ENCODE measurements at places on chromosomes 4 and X.

GRCh38 chr4:155822572-155822971 is 43.5 kb downstream of the ASIC5 start:
- no peak for DNase-seq

DNA sequence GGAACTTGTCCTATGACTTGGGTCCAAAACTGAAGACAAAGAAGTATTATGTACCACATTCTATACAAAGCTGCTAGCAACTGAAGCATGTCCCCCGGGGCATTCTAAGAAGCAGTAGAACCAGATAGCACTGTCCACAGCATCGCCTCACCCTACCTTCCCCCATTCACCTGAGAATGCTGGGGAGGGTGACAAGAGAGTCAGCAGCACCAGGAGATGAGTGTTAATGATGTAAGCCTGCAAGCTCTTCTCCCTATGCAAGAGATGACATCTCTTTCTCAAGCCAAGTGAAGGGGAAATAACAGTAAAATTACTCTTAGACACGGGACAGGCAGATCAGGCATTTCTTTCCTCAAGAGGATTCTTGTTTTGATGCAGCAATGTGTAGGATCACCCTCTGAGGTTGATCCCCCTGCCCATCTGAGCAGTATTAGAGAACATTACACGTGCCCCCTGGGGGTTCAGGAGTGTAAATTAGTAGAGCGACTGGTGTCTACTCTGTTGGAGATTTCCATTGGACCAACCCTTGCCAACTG is 13.9 kb upstream of the TLR1 start:
- DNase-seq: no peak

GRCh38 chr4:107845681-107846080 is 20.9 kb downstream of the SGMS2 start:
- no peak for DNase-seq

- no peak for DNase-seq
Observed at GRCh38 chrX:17596546-17597205, 140.6 kb upstream of the SCML1 start.

- no peak for DNase-seq
Observed at GRCh38 chrX:125005863-125006262, 313.8 kb upstream of the TEX13C start.

- DNase-seq: no peak
Observed at GRCh38 chr4:168813890-168814289, 196.2 kb downstream of the CBR4 start.

DNA sequence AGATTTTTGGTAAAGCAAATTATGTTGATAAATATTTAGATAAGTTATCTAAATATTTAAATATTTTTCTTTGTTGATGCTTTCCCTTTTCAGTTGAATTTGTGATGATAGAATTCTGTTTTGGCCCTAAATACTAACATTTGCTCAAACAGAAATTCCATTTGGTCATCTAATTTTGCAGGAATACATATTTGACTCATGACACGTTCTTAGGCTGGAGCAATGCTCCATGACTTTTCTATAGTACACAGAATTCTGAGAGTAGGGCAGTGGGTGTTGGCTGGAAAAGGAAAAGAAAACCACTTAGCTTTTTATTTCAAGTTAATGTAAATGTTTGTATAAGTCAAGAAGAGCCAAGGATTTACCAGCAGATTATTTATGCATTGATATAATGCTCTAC is 58.6 kb upstream of the GK2 start:
- DNase-seq: no peak

DNA sequence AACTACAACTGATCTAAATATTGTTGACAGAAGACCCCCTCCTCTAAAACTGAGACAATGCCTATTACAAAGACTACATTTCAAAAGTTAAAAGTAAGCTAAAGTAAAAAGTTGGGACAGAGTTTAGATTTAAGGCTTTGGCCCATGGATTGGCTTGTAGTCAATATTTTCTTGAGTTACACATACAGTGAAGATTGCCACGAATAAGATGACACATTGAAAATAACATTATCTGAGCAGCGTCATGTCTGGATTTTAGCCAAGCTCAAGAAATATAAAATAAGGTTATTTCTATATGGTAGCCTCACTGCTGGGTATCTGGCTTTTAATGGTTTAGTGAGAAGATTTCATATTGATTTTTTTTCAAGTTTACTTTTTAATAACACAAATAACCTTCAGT is 266.2 kb upstream of the LDB2 start:
- no peak for DNase-seq

- no peak for DNase-seq
Observed at GRCh38 chrX:139692908-139693307, 15.1 kb downstream of the MCF2 start.

GRCh38 chrX:24117258-24117657 is 32.3 kb upstream of the ZFX start:
- DNase-seq: no peak

DNA sequence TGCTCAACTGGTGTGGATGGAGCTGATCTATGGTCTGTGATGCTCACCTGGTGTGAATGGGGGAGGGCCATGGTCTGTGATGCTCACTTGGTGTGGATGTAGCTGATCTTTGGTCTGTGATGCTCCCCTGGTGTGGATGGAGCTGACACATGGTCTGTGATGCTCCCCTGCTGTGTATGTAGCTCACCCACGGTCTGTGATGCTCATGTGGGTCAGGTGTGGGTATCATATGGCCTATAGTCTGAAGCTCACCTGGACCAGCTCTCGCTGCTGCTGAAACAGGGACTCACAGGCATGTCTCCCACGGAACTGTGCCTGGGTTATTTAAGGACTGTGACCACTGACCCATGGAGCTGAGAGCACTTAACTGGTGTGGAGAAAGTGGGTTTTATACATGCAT is 109.7 kb downstream of the CRLF2 start:
- DNase-seq: no peak

- no peak for DNase-seq
Observed at GRCh38 chr4:124708517-124709300, 3.8 kb downstream of the ANKRD50 start.

DNA sequence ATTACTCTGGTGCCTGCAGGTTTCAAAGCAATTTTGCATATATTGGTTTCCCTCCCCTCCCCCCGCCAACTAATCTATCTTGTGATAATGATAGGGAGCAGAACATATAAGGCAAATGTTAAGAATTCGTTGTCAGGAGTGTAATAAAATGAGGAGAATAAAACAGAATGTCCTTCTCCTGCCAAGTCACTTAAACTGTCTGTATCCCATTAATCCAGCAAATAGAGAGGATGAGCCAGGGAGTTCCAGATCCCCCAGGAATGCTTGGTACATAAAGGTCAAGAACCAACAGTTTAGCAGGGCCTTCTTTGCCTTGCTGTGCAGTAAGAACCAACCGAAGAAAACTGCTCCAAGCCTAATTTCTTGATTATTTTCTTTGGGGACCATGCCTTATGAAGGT is 141.4 kb downstream of the AMELX start:
- DNase-seq: no peak

DNA sequence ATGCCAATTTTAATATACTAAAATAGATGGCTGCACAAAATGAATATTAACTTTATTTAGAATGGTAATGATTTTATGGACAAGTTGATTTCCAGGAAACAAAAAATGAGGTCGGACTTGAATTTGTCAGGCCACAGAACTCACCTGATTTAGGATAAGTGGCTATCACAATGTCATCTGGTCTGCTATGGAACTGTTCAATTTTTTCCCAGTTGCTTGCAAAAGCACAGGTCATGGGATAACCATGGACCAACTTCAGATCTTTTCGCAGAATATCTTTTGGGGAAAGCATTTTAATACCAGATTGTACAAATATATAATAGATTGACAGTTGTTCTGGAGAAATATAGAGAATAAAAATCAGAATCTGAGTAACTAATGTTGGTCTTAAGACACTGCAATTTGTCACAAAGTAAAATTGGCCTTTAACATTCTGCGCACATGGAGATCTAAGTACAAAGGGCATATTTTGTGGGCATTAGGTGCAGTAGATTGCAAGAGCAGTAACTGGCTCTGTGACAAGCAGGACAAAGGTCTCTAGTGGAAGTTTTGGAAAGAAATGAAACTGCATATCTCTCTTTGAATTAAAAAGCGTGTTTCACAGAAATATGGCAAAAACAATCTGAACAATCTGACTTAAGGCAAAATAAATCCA is 5.4 kb downstream of the SULT1B1 start:
- no peak for DNase-seq

DNA sequence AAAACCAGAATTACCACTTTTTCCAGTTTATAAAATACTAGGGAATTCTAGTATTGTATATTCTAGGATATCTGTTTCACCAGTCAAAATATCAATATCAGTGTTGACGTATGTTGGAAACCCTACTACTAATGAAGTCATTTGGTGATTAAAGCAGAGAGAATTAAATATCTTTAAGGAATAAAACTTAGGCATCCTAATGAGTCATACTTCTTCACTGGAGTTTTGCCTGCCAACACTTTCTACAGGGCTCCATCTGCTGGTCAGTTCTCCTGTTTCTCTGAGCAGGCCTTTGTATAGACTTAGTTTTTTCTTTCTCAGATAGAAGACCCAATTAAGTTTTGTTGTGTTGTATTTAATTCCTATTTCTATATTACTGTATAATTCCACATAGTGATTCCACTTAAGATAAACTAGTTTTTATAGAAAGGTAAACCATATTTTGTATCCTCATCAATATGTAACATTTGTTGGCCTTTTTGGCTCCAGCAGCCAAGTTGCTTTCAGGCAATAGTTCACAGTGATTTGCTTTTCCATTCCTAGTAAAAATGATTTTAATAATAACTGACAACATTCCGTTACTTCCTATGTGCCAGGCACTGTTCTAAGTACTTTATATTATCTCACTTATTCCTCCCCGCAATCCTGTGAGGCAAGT is 3.5 kb downstream of the AP1AR start:
- DNase-seq: peak; percentile 48

- no peak for DNase-seq
Observed at GRCh38 chr4:2295500-2295899, 33.6 kb upstream of the MXD4 start.

DNA sequence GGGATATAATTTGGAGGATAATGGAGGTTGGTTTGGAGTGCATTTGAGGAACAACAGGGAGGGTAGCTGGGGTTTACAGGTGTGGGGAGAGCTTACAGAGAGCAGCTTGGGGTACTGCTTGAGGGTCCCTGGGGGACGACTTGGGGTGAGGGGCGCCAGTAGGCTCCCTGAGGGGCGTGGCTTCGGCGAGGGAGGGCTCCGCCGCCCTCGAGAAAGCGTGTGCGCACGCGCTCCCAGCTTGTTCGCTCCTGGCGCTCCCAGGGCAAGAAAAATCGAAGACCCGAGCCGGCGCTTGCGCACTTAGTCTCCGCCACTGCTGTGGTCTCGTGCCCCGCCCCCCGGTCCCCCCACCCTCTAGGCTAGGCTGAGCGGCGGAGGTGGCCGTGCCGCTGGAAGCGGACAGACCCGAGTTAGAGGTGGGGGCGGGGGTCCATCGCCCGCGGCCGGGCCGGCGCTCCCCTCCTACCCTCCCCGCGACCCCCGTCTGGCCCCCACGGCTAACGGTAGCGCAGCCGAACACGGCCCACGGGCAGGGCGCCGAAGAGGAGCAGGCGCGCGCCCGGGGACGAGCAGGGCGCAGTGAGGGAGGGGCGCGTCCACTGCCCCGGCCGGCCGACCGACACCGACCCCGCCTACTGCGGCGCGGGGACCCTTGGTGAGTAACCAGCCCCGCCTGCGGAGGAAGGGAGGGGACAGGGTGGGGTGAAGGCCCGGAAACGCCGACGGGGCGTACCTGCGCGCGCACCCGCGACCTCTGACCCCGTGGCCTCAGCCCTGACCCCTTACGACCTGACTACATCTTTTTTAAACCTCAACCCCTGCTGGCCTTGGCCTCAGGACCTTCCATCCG is 5.4 kb upstream of the CCDC120 start:
- peak; percentile 30 for DNase-seq

- no peak for DNase-seq
Observed at GRCh38 chr4:103936653-103937145, 216.9 kb upstream of the TACR3 start.

- DNase-seq: no peak
Observed at GRCh38 chr4:164876700-164877324, at the start of gene APELA. APELA (plus strand) TSS chr4:164877178; CDS start chr4:164877332, 154 bp downstream.

DNA sequence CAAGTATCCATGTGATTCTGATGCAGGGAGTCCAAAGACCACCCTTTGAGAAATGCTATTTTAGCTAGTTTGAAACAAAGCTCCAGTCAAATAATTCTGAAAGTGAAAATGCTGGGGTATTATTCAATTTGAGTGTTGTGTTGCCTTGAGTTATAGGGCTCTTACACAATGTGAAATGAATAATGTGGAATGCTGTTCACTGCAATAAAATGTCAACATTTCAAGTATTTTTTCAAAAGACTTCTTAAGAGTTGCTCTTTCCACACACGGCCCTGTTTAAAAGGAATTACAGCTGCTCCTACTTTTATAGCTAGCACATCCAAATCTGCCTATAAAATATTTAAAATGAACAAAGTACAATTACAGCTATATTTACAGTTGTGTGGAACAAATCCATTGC is 27.5 kb upstream of the PLS3 start:
- DNase-seq: no peak

DNA sequence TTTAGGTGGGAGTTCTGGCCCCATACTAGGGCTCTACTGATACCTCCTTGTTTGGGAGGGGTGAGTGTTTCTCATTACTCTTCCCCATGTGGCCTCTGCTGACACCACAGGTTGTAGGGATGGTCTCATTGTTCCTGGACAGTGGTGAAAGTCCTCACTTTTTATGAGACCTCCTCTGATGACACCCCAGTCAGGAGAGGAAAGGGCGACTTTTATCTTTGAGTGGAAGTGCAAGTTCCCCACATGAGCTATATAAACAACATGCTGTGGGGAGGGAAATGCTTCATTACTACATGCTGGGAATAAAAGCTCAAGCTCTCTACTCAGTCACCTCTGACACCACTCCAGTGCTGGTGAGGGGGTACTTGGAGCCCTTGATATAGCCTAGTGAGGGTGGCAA is 29.5 kb upstream of the MAGEA6 start:
- no peak for DNase-seq

DNA sequence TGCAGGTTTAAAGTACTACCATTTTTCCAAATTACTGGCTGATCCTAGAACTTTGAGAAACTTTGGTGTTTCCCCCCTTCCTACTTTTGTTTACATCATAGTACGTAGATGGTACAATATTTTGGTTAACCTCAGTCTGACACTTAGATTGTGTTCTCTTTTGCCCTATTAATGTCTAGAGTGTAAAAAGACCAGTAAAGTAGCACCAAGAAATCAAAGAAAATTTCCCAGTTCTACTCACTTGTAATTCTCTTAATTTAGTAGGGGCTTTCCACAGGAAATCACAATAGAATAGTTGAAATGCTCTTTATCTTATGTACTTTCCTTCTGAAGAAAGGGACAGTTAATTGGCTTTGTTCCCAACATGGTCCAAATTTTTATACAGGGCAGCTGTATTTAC is 51.6 kb downstream of the NFKB1 start:
- DNase-seq: no peak

DNA sequence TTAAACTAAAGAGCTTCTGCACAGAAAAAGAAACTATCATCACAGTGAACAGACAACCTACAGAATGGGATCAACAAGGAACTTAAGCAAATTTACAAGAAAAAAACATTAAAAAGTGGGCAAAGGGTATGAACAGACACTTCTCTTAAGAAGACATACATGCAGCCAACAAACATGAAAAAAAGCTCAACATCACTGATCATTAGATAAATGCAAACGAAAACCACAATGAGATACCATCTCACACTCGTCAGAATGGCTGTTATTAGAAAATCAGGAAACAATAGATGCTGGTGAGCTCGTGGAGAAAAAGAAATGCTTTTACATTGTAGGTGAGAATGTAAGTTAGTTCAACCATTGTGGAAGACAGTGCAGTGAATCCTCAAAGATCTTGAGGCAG is 27.8 kb downstream of the PAPSS1 start:
- DNase-seq: no peak

Measured in T follicular helper cell (primary cell).